NCI-H2029 treated with DMSO at 0.1 percent for 48 hours (cell line): ENCODE measurements at places on chromosomes 16 and 17.

- DNase-seq = no peak
These were observed 78.8 kb upstream of the RPRML start for GRCh38 chr17:47057830-47058229.

DNA sequence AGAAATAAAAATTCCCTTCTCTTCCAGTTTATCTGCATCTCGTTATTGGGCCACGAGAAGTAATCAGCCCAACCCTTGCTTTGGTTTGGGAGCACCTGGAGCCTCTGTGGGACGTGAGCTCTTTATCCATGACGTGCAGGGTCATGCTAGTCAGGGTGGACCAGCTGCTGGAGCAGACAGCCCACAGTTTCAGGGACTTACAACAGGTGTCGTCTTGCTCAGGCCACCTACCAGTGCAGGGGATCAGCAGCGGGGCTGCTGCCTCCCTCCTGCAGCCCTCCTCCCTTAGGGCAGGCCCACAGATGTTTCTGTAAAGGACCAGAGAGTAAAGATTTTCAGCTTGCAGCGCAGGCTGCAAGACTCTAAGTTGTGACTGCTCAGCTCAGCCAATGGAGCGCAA is 16.9 kb downstream of the ADAD2 start:
- no peak for DNase-seq

- DNase-seq = peak; percentile 65
These were observed 785 bp downstream of the NME3 start for GRCh38 chr16:1770328-1771187.

DNA sequence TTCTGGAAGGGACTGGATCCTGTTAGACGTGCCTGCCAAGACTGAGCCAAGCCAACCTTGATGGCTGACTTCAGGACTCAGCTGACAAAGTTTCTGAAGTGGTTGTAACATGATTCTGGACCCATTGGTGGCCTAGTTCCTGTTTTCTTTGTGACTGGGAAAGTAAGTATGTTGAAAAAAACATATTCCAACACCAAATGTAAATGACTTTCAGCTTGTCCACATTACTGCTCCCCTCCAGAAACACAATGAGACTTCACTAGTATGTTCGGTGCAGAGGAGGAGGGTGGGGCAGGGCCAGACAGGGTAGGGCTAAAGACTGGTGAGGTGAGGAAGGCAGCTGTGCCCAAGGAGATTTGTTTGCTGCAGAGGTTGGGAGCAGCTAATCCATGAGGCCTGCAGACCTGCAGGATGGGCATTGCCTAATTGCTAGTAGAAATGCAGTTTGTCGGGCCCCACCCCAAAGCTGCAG is 26.4 kb downstream of the NMT1 start:
- DNase-seq = no peak

GRCh38 chr16:78362524-78363135 is 263.2 kb downstream of the WWOX start:
- no peak for DNase-seq

DNA sequence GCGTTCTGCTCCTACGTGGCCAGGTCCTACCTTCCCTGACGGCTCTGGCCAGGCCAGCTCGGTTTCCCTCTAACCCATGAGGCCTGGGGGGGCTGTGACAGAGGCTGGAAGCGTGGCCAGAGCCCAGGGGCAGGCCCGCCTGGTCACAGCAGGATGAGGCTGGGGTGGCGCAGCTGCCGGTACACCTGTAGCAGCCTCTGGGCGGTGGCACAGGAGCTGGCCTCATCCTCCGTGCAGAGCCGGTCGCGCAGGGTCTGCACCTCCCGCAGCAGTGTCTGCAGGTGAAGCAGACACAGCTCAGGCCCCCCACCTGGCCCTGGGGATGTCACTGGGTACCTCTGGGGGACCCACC is 11.5 kb downstream of the FAAP100 start:
- no peak for DNase-seq

GRCh38 chr16:51374346-51374745 is 223.3 kb upstream of the SALL1 start:
- no peak for DNase-seq

- no peak for DNase-seq
These were observed 9.0 kb downstream of the CCR7 start for GRCh38 chr17:40556198-40556661.

- DNase-seq = no peak
These were observed 284.3 kb upstream of the CDH11 start for GRCh38 chr16:65406116-65406515.

DNA sequence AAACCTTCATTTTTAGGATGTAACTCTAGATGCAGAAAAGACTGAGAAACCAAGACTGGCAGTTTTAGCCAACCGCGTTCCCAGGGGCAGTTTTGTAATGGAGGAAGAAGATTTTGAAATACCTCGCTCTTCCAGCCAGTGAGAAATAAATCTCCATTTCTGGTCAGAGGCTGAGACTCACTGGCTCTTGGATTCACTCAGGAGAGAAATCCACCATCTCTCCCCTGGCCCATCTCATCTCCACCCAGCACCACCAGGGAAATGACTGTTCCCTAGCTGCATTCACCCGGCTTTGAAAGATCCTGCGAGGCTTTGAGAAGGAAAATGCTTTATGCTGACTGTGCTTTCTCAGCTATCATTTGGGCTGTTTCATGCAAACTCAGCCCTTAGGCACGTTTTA is 185.2 kb downstream of the SOX9 start:
- no peak for DNase-seq

DNA sequence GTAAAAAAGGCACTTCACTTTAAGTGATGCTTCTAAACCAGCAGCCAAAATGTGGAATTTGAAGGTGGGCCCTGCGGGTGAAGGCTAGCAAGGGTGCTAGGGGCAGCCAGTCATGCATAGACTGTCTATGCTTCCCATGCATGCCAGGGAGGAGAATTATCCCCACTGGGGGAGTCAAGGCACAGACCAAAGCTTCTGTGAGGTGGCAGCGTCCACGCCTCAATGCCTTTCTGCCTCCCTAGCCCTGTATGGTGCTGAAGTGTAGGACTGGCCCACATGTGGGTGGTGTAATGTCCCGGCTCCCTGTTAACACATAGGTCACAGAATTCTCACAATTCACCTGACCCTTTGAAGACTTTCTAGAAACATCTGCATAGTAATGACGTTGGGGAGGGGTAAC is 1.9 kb downstream of the HS3ST2 start:
- no peak for DNase-seq

DNA sequence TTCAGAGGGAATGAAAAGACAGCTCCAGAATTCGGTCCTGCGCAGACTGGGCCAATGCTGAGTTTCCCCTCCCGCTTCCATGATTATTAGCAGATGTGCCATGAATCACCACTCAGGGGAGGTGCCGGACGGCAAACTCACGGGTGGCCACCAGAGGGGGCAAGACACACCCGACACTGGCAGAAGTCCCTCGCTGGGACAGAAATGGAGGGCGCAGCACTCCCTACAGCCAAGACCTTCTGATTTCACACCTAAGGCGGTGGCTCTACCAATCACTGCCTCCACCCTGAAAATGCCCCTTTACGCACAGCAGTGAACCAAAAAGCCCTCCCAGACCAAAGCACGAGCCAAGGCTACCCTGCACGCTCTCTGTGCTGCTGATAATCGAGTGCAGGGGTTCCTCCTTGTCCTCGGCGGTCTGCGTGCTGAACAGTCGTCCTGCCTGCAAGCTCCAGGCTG is 26.8 kb downstream of the TRAP1 start:
- DNase-seq = peak; percentile 24

GRCh38 chr17:20998571-20999043 is 44.2 kb downstream of the USP22 start:
- no peak for DNase-seq
